ENCODE measurements at places on chromosomes 6 and 20.

DNA sequence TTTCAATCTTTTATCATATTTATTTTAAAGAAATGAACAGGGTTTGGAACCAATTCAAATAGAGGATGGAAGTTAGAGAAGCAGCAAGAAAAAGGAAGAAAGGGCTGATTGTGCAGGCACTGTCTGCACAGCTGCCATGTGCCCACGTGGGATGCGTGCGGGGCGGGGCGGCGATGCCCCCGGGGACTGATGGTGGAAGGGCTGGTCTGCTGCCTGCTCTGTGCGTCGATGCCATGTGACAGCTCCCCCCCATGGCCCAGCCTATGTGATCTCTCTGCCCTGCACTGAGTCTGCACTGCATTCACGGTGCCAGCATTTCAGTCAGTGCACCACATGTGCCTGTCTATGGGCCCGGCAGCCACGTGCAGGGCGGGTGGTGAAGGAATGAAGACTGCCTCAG is 96.4 kb downstream of the IRF4 start:
- no peak for DNase-seq

- DNase-seq: no peak
Measured at GRCh38 chr6:139257821-139258398, 33.9 kb downstream of the TXLNB start.

DNA sequence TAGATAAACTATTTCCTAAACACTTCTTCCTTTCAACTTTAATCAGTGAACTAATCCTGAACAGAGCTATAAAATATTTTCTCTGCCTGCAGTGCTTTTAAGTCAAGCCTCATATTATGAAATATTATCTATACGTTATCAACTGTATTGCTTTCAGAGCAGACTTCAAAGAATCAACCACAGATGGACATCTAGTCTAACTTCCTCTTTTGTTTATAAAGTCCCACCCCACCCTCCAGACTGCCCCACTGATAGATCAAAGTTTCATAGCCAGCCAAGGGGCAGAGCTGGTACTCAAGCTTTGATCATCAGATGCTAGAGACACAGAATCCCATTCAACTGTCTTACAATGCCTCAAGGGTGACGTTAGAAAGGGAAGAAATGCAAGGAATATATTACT is 308.3 kb downstream of the LAMA2 start:
- no peak for DNase-seq

DNA sequence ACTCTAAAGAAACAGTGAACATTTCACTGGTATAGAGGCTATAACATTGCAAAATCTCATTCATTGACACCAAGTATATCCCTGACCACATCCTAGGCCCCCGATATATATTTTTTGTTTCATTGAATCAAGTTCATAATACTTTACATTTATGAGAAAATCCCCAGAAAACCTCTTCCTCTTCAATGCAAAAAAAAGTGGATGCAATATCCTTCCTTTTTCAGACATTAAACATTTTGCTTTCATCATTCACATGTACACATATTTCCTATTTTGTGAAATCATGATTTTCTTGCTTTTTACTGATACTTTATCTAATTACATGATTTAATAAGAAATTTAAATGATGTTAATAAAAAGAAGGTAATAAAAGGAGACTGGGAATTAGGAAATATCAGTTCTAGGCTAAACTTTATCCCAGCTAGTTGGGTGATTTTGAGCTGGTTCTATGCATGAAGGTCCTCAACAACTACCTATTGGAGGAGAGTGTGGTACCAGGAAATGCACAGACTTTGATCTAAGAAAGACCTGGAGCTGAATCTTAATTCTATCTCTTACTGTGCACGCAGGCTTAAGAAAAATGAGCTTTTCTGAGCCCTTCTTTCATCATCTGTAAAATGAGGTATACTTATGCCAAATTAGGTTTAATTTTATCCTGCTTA is 4.9 kb downstream of the SYNE1 start:
- no peak for DNase-seq

DNA sequence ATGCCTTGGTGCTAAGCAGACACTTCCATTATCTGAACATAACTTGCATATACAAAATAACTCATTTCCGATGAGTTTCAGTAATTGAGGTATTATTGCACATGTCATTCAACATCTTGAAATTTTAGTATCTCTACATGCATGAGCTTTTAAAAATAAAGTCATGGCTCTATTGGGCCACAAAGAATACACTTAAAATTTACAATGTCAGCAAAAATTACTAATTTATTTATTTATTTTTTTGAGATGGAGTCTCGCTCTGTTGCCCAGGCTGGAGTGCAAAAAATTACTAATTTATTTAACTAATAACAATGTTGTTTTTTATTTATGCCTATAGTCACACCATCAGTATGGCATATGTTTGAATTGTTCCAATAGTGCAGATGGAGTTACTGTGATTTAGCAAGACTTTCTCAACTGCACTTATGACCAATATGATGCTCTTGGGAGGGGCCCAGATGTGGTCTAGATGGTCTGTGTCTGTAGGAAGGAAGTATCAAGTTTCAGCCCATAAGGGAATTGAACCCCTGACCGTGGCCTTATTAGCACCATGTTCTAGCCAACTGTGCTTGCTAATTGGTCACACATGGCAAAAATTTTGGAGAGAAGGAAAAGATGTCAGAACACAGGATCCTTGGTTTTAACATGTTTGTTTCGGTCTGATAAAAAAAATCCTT is 370.7 kb upstream of the TSHZ2 start:
- DNase-seq: no peak

GRCh38 chr6:155939253-155939652 is 483.6 kb upstream of the NOX3 start:
- no peak for DNase-seq

DNA sequence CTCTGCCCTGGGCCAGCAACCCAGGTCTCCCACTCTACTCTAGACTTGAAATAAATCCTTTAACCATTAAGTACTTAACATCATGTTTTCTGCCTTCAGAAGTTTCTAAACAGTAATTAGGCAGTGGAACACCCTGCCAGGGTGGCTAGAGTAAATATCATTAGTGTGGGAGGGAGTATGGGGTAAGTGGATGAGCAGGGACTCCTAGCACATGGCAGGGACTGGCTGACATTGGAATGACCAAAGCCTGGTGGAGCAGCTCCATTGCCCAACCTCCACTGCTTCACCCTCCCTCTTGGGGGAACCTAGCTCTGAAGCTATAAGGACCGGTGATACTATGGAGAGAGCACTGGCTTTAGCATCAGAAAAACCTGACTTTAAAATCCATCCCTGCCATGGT is 167.1 kb downstream of the MAFB start:
- no peak for DNase-seq

DNA sequence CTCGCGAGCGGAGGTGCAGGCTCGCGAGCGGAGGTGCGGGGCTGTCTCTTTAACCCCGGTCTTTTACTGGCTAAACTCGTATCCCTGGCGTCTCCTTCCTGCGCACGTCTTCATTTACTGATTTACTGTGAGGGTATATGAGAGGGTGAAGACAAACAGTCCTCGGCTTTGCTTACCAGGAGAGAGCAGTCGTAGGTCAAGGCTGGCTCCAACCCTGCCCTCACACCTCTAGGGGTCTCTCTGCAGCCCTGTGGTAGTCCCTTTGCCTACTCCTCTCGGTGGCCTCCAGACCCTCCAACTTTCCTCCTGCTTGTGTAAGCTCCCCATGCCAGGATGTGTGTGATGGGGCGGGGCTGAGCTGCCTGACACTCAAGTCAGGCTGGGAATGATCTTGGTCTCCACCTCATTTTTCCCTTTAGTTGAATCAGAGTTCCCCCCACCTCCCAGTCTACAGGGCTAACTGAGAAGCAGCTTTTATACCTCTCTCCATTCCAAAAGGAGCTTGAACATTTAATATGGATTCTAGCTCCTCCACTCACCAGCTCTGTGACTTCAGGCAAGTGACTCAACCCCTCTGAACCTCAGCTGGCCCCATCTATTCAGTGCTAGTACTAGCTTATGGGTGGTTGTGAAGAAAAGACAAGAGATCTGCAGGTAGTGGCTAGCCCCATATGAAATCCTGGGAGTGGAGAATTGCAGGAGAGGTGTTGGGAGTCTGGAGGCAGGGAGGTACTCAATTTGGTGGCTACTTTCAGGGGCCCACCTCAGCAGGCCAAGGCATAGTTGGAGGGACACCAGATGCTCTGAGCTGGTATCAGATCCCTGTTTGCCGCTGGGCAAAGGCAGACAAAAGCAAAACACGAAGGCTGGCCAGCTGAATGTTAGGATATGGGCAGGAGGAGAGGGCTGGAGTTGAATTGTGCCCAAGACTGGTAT is 902 bp downstream of the SLC29A1 start:
- peak; percentile 37 for DNase-seq

- no peak for DNase-seq
Measured at GRCh38 chr6:33965766-33966165, 162.0 kb upstream of the MLN start.

GRCh38 chr20:17762873-17763557 is 63.2 kb downstream of the BANF2 start:
- no peak for DNase-seq

GRCh38 chr20:29409833-29410805 is 1847.3 kb upstream of the DEFB115 start:
- DNase-seq: no peak

DNA sequence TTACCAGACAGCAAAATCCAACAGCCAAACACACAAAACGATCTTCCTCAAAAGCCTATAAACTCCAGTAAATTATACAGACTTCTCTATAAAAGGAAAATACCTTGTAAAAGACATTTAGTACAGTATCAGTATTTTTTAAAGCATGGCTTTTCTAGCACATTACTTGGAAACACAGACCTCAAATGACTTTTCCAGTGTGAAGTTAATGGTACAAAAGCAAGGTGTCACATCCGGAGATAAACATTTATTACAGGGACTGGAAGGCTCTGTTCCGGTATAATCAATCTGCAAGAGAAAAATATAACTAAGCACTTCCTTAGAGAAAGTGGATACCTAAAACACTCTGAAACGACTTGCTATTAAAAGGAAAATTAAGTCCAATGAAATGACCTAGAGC is 17.1 kb downstream of the TMEM30A start:
- DNase-seq: no peak

- peak; percentile 80 for DNase-seq
Measured at GRCh38 chr20:401682-402495, 6.2 kb upstream of the RBCK1 start.

GRCh38 chr6:54093326-54093948 is 17.8 kb upstream of the MLIP start:
- no peak for DNase-seq

GRCh38 chr6:99559057-99559456 is 9.4 kb downstream of the CCNC start:
- DNase-seq: no peak

DNA sequence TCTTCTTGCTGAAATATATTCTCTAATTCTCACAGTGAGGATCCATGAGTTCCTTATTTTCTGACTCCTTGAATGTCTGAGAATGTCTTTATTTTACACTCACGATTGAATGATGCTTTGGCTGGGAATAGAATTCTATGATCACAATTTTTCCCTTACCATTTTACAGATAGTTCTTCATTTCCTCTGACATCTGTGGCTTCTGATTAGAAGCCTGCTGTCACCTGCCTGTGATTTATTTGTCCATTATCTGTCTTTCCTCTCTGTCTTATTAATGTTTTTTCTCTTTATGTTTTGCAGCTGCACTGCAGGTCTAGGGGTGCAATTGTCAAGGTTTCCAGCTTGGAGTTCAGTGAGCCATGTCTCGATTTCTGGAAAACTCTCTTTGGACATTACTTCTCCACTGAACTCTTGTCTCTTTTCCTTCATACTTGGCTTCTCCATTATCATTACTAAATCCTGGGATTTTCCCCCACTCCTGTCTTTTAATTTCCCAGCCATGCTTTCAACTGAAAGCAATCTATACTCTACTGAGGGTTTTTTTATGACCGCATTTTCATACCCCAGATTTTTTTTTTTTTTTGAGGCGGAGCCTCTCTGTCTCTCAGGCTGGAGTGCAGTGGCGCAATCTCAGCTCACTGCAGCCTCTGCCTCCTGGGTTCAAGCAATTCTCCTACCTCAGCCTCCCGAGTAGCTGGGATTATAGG is 121.2 kb upstream of the PRND start:
- DNase-seq: no peak

- DNase-seq: no peak
Measured at GRCh38 chr6:39686976-39687375, 38.2 kb downstream of the KIF6 start.

DNA sequence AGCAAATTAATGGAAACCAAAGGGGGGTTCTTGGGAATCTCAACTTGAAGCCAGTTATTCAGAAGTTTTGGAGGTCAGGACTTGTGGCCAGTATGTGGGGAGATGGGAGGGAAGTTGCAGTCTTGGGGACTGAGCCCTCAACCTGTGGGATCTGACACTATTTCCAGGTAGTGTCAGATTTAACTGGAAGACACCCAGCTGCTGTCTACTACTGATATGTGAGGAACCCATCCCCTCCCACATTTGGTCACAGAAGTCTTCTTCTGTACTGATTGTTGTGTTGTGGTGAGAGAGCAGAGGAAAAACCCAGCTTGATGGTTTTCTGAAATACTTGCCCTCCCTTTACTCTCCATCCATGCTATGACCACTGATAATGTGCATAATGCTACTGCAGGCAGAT is 134.0 kb downstream of the QRSL1 start:
- DNase-seq: no peak

DNA sequence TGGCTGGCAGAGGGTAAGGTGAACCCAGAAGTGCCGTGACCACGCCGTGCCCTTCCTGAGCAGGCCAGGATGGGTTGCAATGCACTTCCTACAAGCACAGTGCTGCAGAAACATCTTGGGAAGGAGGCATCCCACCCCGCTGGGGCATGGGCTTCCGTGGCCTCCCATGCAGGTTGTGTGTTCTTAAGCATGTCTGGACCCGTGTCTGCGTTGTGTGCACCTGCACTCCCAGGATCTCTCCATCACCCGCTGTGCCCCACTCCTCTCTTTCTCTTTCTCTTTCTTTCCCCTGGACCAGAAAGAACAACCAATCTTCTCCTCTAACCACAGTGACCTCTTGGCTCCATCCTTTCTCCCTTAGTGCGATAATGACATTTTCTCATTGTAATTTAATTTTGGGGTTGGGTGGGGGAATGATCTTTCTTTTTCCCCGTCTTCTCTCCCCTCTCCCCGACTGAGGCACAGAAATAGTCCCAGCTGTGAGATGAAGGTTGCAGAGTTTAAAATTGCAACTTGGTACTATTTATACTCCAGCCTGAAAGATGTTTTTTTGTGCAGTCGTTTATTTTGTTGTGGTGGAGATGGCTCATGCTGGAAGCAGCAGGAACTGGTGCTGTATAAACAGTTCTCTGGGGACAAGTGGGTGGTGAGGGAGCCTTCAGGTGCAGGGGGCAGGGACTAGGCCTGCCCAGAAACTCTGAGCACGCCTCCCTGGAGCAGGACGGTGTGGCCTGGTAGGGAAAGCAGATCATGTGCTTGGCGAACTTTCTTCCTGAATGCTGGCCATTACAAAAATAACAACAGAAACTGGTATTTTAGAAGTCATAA is 20.5 kb downstream of the BCAS4 start:
- DNase-seq: no peak

- no peak for DNase-seq
Measured at GRCh38 chr20:32505723-32506473, 79.2 kb downstream of the NOL4L start.

GRCh38 chr6:129606664-129607063 is 103.3 kb downstream of the ARHGAP18 start:
- no peak for DNase-seq
